Cerebellar cortex (tissue), 1 donor: ENCODE measurements at places on chromosomes 16 and 17.

DNA sequence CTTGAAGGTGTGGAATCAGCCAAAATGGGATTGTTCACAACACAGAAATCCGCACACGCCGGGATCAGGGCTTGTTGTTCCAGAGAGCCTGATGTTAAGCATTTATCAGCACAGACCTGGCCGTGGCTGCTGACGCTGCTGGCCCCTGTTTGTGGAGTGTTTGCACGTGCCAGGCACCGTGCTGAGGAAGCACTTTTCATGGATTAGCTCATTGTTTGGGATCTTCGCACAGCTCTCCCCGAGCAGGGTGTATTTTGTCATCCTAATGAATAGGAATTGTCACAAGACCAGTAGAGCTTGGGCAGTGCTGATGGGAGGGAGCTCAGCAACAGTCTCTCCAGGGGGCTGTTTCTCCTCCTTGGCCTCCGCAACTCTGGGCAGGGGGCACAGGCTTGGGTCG, 160.4 kb upstream of the PLCG2 start:
- DNase-seq, result no peak

DNA sequence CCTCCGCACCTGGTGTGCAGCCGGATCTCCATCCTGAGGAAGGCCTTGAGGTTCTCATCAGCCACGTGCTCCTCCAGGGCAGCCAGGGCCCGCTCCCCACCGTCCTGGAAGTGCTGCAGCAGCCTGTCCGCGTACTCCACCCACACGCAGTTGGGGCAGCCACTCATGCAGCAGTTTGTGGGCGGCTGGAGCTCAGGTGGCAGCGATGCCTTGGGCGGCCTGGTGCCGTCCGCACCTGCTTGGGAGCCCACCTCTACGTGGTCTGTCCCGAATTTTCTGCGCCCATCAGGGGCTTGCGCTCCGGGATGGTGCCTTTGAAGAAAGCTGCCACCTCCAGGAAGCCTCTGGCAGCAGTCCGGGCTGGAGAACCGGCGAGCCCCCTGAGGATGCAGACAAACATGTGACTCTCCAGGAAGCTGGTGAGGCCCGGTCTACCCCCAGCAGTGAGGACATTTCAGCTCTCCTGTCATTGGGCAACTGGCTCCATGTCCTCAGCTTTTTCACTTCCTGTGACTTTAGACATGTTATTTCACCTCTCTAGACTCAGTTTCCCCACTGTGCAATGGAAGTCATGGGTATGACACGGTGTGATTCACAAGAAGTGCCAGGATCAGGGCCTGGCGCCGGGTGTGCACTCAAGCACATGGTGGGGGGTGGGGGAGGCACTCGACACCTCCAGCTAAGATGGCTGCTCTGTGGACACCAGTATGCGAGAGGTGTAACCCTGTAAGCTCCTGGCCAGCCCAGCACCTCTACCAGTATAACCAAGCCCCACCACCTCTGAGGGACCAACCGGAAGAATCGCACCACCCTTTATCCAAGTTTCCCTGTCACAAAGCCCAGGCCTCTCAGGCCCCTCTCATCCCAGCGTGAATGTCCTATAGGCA, 957 bp downstream of the OXLD1 start:
- DNase-seq, result no peak

- DNase-seq, result no peak
Measured at GRCh38 chr17:3838206-3838605, 7.8 kb downstream of the NCBP3 start.

DNA sequence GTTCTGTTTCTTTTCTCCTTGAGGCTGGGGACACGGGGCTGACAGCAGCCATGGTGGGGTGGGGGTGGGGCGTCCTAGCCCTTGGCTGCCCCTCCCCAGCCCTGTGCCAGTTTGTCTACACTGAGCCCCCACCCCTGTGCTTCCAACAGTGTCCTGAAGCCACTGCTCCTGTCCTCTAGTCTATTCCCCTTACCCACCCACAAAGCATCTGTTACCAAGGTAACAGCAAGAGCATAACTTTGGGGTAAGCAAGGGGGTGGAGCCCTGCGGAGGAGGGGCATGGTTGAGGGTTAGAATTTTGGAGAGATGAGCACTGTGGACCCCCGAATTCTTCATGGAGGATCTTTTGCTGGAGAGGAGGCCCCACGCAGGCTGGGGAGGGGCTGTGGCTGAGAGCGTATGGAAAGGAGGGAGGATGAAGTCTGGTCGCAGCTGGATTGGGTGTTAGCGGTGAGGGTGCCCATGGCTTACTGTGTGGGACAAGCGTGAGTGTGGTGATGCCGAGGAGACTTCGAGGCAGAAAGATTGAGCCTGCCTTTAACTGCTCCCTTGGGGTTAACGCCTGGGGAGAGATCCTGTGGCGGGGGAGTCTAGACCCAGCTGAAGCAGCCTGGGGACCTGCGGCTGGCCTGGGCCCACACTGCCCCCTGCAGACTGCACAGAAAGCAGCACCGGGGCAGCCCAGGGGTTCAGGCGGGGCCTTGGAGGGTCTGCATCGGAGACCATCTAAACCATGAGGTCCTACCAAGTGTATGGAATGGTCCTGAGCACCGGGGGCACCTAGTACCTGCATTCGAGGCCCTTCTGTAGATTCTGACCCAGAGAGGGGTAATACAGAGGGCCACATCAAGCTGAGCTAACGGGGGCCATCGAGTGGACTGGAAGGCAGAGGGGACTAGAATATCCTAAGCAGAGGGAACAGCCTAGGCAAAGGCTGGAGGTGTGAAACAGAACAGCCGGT, 6.1 kb upstream of the STAC2 start:
- no peak for DNase-seq

- no peak for DNase-seq
Measured at GRCh38 chr17:74288785-74289184, 14.8 kb downstream of the DNAI2 start.

GRCh38 chr16:14505846-14506245, 124.2 kb downstream of the PARN start:
- no peak for DNase-seq

- DNase-seq, result peak; percentile 94
Measured at GRCh38 chr17:42519546-42520491, 16.2 kb upstream of the NAGLU start.

- DNase-seq, result no peak
Measured at GRCh38 chr16:72854267-72854959, 193.5 kb downstream of the ZFHX3 start.

- DNase-seq, result no peak
Measured at GRCh38 chr16:75105306-75106061, 11.1 kb downstream of the LDHD start.

DNA sequence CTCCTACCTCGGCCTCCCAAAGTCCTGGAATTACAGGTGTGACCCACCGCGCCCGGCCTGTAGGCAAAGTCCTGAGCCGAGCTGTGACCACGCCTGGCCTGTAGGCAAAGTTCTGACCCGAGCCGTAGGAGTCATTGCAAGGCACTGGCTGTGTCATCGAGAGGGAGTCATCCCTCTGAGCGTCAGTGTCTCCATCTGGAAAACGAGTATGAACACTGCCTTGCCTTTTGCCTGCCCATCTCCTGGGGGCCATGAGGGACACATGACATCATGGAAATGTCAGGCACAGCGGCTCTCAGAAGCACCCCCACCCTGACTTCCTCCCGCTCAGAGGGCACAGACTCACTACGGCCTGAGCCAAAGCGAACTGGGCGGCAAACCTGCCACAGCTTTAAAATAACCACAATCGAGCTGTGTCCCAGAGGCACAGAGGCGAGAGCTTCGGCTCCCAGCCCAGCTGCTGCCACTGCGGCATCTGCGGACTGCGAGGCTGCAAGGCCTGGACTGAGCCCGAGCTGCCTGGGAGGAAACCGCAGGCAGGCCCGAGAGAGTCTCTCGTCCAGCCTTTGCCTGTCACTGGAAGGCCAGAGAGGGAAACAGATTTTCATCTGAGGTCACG, 50.8 kb downstream of the RPH3AL start:
- no peak for DNase-seq

DNA sequence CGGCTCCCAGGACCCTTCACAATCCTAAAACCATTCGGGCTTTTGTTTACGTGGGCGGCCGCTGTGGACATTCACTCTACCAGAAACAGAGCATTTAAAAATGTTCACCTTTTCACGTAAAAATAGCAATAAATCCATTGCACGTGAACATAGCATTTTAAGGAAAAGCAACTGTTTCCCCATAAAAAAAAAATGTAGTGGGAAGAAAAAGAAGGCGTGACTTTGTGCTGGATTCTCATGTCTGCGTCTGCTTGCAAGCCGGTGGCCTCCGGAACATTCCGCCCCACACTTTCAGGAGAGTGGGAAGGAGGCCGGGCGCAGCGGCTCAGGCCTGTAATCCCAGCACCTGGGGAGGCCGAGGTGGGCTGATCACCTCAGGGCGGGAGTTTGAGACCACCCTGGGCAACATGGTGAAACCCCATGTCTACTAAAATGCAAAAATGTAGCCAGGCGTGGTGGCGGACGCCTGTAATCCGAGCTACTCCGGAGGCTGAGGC, 13.4 kb upstream of the GNG13 start:
- DNase-seq, result no peak

GRCh38 chr17:63294776-63295175, 151.3 kb downstream of the CYB561 start:
- DNase-seq, result no peak

DNA sequence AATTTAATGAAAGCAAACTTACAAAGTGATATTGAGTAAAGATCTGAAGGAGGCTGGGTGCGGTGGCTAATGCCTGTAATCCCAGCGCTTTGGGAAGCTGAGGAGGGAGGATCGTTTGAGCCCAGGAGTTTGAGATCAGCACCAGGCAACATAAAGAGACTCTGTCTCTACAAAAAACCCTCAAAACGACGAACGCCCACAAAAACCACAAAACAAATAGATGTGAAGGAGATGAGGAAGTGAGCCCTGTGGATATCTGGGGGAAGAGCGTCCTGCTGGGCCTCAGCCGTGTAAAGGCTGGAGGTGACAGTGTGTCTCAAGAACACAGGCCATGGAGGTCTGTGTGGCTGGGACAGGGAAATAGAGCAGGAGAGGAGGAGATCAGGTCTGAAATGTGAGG, 68.8 kb downstream of the ITFG1 start:
- no peak for DNase-seq

- no peak for DNase-seq
Measured at GRCh38 chr16:2987833-2988232, 7.6 kb upstream of the PKMYT1 start.

- no peak for DNase-seq
Measured at GRCh38 chr16:84442416-84443145, 61.9 kb downstream of the MEAK7 start.

GRCh38 chr17:65265276-65265675, 128.1 kb downstream of the RGS9 start:
- no peak for DNase-seq

DNA sequence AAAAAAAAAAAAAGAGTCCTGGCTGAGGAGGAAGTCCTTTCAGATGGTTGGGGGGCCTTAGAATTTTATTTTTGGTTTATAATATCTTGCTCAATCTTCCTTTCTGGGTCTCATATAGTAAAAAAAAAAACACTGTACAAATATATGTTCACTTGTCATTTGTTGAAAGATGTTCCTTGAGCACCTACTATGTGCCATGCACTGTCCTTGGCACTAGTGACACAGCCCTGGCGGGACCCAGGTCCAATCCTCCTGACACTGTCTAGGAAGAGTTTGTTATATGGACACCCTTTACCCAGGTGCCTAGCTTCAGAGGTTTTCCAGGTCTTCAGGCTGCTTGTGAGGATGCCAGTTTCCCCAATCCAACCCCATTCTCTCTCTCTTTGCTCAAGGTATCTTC, 2.0 kb downstream of the CHST4 start:
- no peak for DNase-seq

DNA sequence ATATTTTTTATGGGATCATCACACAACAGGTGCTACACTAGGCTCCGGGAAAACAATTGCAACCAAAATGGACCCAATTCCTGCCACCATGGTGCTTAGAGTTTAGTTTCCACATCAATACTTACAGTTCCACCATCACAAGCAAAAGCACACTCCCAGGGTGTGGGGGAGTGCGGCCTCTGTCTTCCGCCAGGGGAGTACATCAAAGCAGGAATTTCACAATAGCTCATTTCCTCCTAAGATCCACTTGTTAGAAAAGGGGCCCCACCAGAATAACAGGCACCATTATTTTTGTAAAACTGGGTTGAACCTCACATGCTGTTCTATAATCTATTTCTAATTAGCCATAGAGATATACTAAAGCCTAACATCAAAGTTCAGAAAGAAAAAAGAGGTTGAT, 44.3 kb upstream of the PSMD7 start:
- no peak for DNase-seq

DNA sequence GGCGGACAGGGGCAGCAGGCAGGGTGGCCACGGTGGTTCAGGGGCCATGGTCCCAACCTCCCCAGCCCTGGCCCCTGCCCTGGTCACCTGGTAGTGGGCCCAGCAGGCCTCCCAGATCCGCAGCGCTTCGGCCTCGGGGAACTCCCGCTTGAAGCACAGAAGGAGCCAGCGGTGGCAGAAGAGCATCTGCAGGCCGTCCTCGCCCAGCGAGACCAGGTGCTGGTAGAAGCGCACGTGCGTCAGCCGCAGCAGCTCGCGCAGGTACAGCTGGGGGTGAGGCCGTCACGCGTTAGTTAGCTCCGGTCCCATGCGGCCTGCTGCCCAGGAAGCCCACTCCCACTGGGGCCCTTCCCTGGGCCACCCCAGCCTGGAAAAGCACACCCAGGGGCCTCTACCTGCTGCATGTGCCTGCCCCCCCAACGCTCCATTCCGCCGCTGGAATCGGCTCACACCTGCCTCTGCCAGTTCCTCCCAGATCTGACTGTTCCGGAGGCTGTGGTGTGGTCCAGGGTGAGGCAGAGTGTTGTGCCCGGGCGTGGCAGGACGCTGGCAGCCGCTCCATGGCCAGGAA, 90.8 kb downstream of the TBC1D16 start:
- no peak for DNase-seq

DNA sequence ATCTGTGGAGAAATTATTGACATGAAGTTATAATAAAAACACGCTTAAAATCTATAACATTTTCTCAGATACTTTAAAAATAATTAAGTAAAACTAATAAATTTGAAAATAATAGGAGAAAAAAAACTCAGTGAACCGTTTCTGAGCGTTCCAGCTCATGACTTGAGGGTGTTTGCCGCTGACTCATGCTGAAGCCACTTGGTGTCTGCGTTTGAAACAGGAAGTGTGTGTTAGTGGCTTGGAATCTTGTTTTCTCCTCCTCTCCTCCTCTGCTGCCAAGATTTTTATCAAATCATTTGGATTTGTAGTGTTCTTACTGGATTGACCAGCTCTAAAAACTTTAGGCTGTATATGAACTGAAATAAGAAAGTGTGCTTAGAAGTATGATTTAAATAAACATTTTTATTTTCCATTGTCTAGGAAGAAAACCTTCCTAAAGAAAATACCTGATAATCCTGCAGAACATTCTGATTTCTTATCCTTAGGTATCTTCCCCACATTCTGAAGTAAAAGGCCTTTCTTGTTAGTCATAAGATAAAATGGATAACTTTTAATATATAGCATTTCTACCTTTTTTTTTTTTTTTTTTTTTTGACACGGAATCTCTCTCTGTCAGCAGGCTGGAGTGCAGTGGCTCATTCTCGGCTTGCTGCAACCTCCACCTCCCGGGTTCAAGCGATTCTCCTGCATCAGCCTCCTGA, 30.8 kb downstream of the USP10 start:
- peak; percentile 57 for DNase-seq
